ENCODE measurements at places on chromosomes 3 and 15.
A peak's percentile ranks its signal among the peaks of the same experiment; 100 is the strongest.

- DNase-seq = no peak
Measured at GRCh38 chr3:79139395-79140068, 628.3 kb downstream of the ROBO1 start.

DNA sequence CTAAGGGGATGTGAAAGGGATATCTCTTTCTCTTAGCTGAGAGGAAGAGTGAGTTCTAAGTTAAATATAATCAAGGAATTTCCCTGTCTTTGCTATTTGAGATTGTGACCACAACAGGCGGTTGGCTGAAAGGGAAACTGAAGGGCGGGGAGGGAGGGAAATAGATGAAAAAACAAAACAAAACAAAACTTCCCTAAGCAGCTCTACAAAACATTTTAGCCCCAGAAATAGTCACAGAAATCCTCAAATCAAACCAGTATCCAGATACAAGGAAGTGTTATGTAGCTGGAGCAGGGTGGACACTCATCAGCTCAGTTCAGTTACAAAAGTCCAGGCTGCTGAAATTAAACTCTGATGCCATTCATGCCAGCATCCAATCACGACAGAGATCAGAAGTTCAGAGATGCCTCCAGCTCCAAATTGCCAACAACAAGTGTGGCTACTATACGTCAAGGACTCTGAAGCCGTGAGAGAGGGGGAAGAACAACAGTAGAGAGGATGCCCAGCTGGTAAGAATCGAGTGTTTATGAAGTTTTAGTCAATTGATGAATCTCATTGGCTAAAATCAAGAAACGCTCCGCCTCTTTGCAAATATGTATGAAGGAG lies 319 bp upstream of the TP63 start:
- DNase-seq = no peak

DNA sequence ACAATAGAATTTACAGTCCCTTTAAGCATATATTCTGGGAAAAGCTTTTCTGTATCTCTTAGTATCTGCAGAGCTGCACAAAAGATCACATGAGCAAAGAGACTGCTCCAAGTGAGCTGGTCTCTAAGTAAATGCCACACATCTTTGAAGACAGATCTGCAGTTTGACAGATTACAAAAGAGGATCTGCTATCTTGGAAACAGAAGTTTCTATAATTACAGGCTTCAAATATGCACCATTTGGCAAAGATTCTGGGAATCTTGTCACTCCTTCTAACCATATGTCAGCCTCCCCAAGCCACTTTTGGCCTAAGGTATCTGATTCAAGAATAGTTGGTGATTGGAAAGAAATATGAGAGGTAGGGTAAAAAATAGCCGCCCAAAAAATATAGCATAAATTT lies 9.6 kb upstream of the CFAP44 start:
- no peak for DNase-seq

GRCh38 chr15:75455424-75455981 lies 4.0 kb upstream of the SIN3A start:
- peak; percentile 73 for DNase-seq

DNA sequence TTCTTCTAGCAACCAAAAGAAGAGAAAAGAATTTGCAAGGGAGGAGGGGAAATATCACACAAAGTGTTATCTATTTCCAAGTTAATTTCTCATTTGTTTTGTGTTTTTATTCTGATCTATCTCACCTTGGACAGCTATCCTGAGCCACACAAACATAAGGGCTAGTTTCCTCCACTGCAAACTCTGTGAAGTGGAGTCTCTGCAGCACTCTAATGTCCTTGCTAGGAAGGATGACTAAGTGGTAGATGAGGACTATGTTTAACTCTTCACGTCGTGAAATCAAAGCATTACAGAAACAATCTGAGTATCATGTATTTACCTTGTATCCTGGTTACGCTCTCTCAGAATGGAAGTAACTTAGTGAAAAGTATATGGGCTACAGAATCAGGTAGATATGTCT lies 33.9 kb upstream of the CHRM5 start:
- no peak for DNase-seq

GRCh38 chr3:135895106-135895733 lies 70.3 kb upstream of the PPP2R3A start:
- DNase-seq = peak; percentile 77

- DNase-seq = no peak
Measured at GRCh38 chr3:12782172-12782815, 14.2 kb upstream of the CAND2 start.

GRCh38 chr15:61479613-61480012 lies 250.5 kb upstream of the RORA start:
- no peak for DNase-seq

DNA sequence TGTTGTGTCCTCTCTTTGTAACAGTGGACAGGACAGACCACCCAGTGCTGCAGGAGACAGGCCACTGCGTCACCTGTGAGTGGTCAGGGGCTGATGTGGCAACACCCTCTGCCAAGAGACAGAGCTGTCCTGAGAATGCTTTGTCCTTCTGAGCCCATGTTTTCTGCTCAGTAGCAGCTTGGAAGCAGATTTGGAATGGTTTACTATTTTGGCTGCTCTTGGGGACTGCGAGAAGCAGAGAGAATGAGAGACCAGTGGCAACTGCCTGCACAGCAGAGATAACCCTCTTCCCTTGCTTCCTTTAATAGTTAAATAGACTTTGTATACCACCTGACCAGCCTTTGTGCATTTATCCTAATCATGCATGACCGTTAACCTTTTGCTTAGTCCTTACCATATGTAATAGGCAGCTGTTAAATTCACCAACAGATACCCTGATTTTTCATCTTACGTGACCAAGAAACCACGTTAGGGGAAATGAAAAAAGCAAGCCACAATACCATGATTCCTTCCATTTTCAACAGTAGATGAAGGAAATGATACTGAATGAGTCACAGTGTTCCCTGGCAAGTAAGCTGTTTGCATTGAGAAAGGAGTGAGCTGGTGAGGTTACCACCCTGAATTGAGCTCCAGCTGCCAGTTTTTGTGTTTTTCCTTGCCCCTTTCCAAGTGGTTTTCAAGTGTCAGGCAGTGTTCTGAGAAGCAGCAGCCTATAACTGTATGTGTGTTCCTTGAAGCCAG lies 35.5 kb downstream of the B3GALNT1 start:
- no peak for DNase-seq

All from NCI-H345 (cell line).